NCI-H2081 (cell line): ENCODE measurements at places on chromosomes 12 and 14.

DNA sequence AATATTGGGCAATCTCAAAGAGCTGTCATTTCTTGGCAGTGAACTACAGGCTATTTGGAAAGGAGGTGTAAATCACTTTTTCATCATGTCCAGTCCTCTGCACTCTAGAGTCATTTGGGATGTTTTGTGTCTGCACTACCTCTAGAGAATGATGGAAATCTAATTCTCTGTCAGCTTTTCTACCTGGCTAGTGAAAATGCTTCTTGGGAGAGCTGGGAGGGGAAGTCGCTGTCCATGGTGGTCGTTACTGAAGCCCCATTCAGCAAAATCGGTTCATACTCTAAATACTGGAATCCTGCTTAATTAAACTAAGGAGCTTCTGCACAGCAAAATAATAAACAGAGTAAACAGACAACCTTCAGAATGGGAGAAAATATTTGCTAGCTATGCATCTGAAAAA lies 251.8 kb downstream of the APAF1 start:
- DNase-seq = no peak

- no peak for DNase-seq
Measured at GRCh38 chr14:59677771-59678231, 101.2 kb upstream of the CCDC175 start.

- DNase-seq = no peak
Measured at GRCh38 chr12:122166422-122167349, 7.3 kb downstream of the IL31 start.

DNA sequence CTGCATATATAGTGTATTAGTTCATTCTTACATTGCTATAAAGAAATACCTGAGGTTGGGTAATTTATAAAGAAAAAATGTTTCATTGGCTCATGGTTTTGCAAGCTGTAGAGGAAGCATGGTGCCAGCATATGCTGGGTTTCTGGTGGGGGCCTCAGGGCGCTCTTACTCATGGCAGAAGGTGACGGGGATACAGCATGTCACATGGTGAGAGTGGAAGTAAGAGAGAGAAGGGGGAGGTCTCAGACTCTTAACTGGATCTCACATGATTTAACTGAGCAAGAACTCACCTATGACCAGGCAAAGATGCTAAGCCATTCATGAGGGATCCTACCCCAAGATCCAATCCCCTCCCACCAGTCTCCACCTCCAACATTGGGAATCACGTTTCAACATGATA lies 15.9 kb upstream of the PAWR start:
- DNase-seq = no peak

DNA sequence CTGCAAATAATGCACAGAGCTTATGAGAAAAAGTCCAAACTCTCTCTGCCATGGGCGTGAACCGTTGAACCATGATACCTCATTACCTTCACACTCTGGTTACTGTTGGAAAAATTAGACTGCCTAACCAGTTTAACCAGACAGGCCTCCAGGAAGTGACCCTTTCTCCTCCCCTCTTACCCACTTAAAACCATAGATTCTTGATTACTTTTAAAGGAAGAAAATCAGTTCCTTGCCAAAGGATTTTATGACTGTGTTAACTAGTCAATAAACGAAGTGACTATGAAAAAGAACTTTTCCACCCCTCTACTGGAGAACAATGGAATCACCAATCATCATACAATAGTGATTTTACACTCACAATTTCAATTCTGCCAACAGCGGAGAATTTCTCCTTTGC lies 254.0 kb upstream of the ATP2B1 start:
- DNase-seq = no peak

- no peak for DNase-seq
Measured at GRCh38 chr12:40225984-40226602, 1.3 kb downstream of the LRRK2 start.
